RWPE1 (cell line): ENCODE measurements at places on chromosomes 1 and 21.

- DNase-seq = no peak
Measured at GRCh38 chr1:10401281-10401680, 2.4 kb downstream of the PGD start.

- DNase-seq = no peak
Measured at GRCh38 chr1:34156739-34157138, 8.3 kb downstream of the CSMD2 start.

GRCh38 chr21:33392284-33392985 lies 10.8 kb upstream of the IFNGR2 start:
- DNase-seq = no peak

DNA sequence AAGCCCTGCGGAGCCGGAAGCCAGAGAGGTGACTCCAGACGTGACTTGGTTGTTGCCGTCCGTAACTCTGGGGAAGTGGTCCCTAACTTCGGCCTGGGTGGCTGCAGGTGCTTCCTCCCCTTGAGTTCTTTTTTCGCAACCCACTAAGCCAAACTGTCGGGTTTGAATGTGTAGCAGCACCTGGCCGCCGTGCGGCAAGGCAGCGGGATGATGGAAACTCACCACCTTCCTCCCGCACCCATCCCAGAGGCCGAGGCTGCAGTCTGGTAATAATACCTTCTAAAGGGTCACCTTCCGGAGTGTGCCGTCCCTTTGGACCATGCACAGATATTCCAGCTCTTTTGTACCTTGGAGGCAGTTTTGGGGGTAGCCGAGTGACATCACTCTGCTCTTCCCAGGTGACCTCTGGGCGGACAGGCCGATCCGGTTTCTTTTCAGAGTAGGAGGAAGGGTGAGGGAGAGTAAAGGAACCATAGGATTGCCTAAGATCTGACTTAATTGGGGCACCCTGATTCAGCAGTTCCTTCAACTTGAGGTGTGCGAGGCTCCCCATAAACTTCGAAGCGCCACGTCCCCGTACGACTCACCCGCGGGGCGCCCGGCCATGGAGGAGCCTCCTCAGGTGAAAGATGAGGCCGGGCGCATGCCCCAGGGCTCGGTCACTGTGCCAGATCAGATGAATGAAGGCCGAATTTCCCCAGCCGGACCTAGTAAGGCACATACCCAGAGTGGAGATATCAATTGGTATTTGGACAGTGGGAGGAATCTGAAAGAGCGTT lies 1.0 kb downstream of the KCNK1 start:
- peak; percentile 34 for DNase-seq

GRCh38 chr1:23018661-23019093 lies 591 bp upstream of the KDM1A start:
- DNase-seq = peak; percentile 20

- no peak for DNase-seq
Measured at GRCh38 chr1:162279136-162279498, 97.5 kb downstream of the SPATA46 start.

DNA sequence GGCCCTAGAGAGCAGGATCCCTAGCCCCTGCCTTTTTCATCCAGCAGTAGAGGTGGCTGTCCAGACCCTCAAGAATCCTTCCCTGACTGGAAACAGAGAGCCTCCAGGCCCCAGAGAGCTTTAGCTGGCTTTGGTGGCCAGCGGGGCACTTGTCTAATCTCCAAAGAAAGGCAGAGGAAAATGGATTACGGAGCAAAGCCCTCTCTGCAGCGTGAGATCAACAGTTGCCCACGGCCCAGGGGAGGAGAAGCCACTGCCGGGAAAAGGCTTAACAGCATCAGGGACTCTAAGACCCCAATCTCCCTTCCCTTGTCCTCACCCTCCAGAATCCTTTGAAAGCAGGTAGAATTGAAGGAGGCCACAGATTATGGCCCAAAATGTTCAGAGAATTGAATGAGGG lies 35.8 kb upstream of the GRIK3 start:
- DNase-seq = no peak

- no peak for DNase-seq
Measured at GRCh38 chr1:29237129-29237821, 953 bp downstream of the PTPRU start.

- no peak for DNase-seq
Measured at GRCh38 chr1:48776393-48777218, at the start of gene BEND5. Gene BEND5 (minus strand): TSS chr1:48776891. CDS start chr1:48776831, 60 bp downstream.

GRCh38 chr1:19802269-19802668 lies 2.6 kb upstream of the TMCO4 start:
- DNase-seq = no peak

DNA sequence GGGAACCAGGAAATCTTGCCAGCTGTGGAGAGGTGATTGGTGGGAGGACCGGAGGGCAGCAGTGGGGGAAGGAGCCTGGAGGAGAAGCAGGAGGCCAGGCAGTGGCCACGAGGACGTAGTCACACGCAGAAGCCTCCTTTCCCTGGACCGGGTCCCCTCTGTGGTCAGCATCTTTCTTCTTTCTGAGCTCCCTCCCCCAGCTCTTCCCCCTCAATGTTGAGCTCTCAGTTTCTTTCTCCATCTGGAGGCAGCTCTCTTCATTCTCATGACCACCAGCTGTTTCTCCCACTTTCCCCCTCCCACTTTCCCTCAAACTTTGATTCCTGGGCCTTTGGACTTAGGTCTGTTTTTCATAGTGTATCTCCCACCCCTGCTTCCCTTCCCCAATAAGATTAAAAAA lies 18.3 kb downstream of the KIRREL1 start:
- no peak for DNase-seq

GRCh38 chr21:29146726-29147125 lies 16.3 kb downstream of the MAP3K7CL start:
- no peak for DNase-seq

GRCh38 chr1:45722809-45723208 lies 27.6 kb downstream of the IPP start:
- no peak for DNase-seq

DNA sequence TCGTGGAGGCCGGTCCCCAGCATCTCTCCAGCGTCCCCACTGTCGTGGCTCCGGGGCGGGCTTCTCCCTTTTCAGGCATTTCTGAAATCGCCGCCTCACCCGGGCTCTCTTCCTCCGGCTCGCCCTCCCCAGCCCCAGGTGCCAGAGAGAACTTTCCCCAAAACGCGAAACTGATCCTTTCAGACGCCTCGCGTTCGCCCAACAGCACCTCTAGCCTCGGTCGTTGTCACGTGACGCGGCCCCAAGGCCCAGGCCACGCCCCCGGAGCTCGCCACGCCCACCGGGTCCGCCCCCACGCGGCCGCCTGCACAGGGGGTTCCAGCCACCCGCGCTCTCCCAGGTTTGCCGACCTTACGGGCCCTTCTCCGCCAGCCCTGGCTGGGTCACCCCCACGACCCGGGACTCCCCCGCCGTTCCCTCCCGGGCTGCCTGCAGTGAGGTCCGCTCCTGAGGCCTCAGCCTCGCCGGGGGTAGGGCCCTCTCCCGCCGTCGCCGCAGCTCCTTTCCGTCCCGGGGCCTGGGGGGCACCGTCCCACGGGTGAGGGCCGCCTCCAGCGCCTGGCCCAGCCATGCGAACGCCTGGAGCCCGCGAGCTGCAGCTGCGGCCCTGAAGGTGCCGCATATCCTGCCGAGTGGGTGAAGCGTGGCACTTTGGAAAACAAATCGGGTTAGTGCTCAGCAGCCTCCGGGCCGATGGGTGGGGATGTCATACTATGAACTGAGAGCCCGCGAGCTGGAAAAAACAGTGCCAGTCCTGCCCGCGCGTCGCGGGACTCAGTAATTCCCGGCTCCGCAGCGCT lies 21.0 kb downstream of the H3-3A start:
- DNase-seq = peak; percentile 98

- no peak for DNase-seq
Measured at GRCh38 chr1:190046231-190046630, 431.4 kb downstream of the BRINP3 start.

- DNase-seq = no peak
Measured at GRCh38 chr1:55639051-55639450, 423.9 kb upstream of the USP24 start.

DNA sequence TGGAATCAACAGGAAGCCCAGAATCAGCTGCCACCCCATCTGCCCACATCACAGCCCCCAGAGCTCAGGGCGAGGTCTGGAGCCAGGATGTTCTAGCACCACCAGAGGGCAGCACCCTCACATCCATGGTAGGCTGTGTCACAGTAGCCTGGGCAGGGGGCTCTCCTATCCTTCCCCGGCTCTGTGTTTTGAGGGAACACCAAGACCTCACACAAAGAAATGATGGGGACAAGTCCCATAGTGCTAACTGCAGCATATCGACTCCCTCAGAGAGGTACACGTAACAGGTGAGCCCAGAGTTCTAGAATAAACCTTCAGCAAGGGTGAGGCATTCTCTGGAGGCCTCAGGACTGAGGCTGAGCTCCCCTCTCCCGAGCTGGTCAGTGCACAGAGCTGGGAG lies 2.3 kb upstream of the KCNC4 start:
- peak; percentile 68 for DNase-seq

GRCh38 chr1:84887261-84887934 lies 5.6 kb downstream of the LPAR3 start:
- peak; percentile 90 for DNase-seq

DNA sequence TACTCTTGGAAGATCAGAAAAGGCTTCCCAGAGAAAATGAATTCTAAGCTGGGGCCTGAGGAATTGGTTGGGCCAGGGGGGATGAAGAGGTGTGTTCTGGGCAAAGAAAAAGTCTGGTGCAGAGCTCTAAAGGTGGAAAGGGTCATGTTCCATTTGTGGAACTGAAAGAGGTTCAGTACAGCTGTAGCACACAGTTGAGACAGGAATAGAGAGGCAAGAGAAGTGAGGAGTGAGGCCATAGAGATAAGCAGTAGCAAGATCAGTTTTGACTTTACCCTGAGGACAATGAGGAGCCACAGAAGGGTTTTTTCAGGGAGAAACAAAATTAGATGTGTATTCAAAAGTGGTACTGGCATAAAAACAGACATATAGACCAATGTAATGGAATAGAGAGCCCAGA lies 30.3 kb upstream of the MUTYH start:
- DNase-seq = no peak

DNA sequence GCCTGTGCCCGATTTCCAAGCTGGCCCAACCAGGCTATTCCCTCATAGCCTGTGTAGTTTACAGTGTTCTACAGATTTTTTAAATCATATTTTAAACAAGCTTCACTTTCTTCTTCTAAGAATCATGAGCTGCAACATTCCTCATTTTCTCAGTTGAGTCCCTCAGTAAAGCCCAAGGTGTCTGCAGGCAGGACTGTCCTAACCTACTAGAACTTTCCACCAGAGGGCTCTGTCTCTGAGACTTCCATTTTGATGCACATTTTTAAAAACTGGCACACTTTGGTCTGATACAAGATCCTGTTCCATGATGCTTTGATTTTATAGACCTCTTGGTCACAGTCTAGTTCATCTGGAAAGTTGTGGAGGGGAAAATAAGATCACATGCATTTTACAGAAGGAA lies 21.6 kb upstream of the SLAMF6 start:
- no peak for DNase-seq

- DNase-seq = peak; percentile 71
Measured at GRCh38 chr1:24384251-24385090, 29.1 kb downstream of the STPG1 start.

DNA sequence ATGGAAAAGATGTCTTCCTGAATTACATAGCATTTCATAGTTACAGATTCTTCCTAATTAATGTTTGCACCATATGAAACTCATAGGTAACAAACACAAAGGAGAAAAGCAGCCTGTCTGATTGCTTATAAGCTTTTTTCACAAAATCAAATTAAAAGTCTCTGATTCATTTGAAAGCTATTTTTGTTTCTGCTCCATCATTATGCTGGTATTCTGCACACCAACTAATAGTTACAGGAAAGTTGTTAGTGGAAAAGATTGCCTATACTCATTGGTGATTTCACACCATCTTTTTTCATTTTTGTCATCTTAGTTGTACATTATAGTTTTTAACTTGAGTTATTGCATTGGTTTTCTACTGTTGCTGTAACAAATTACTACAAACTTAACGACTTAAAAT lies 70.0 kb downstream of the PRKAA2 start:
- DNase-seq = no peak

DNA sequence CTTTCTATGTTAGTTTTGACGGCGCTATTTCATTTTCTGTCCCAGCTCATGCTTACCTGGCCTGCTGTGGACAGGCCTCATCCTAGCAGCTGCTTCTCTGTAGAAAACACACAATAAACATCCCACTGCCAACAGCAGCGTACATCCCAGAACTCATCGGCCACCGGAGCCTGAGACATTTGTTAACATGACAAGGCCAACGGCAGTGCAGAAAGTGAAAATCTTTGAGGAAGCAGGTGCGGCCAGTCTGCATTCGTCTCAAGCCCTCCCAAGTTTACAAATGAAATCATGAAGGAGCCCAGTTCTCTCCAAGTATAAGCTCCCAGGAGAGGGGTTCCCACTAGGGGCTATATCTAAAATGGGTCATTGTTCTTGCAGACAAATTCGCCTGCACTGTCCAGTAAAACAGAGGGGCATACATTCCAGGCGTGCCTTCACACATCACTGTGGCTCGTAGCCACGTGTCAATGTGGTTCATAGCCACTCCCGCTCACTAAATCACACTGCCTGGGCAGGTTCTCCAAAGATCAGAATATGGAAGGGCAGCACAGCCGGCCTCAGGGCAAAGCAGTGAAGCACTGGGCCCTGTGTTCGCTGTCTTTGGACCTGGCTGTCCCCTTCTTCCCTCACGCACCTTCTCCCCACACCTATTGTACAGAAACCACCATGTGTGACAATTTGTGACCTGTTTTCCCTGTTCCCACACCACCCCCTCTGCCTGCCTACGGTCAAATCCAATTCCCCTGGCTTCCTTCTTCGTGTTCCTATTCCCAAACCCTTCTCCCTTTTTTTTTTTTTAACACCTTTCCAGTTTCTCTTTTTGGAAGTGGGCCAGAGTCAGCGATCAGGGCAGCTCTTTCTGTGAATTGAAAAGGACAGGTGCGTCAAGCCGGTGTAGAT lies 27.0 kb upstream of the ABCG1 start:
- DNase-seq = no peak

DNA sequence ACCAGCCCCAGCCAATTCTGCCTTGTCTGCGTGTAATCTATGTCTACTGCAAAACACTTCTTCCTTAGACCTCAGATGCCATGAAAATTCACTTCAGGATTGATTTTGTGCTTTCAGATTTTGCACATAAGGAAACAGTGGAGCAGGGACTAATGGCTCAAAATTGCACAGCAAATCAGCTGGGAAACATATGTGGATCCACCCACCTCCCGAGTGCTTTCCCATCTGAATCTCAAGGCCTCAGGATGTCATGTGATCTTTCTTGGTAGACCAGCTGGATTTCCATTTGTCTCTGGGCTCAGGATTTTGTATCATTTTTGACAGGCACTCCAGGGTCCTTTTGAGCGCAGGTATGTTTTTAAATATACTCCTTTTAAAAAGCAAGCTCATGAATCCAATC lies 158.6 kb downstream of the MIS18A start:
- no peak for DNase-seq

- DNase-seq = peak; percentile 77
Measured at GRCh38 chr21:36966066-36966820, at the start of gene HLCS. Gene HLCS (minus strand): TSS chr21:36966669. CDS start chr21:36966638, 31 bp downstream.

- peak; percentile 20 for DNase-seq
Measured at GRCh38 chr1:112673592-112674439, 643 bp upstream of the MOV10 start.

DNA sequence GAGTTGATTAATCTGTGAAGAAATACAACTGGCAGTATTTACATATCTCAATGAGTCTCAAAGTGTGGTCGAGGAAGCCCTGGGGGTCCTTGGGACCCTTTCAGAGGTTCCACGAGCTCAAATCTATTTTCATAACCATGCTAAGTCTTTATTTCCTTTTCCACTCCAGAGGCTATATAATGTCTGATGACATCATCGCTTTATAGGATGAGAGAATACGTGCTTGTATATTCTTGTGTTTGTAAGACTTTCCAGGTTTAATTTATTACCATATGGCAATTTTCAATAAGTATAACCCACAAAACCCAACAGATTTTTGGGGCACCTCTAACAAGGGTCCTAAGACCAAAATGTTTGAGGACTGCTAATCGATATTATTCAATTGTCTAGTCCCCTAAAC lies 1.4 kb upstream of the SLC19A2 start:
- DNase-seq = no peak
